Activated naive CD8-positive, alpha-beta T cell treated with anti-CD3 and anti-CD28 coated beads for 36 hours (primary cell): ENCODE measurements at places on chromosomes 13 and 19.

GRCh38 chr13:29907670-29908069 is 57.3 kb upstream of the UBL3 start:
- no peak for DNase-seq
- H3K4me3 ChIP-seq = no peak overlapping the region
- no peaks in the 10 kb centered on the region for H3K27me3 ChIP-seq
- peak overlapping the region; percentile 58 for H3K27ac ChIP-seq
- no peaks in the 10 kb centered on the region for H3K36me3 ChIP-seq

GRCh38 chr13:50842251-50842989 is 1.1 kb downstream of the DLEU7 start:
- peaks cover 10% of the 10 kb centered on the region for H3K4me1 ChIP-seq
- no peak overlapping the region for H3K27ac ChIP-seq
- peaks cover 23% of the 10 kb centered on the region for H3K27me3 ChIP-seq

- peaks cover 12% of the 10 kb centered on the region for H3K4me1 ChIP-seq
- H3K4me3 ChIP-seq = no peak within 1 kb of the TSS
- peaks cover 14% of the 10 kb centered on the region for H3K36me3 ChIP-seq
- no peak for DNase-seq
- H3K27ac ChIP-seq = no peak within 1 kb of the TSS
Observed at GRCh38 chr19:44905437-44906160, at the start of gene APOE. Gene APOE, plus strand, starts transcription at chr19:44905796. Its CDS starts 829 bp downstream, at chr19:44906625.

GRCh38 chr19:42362342-42362741 is 27.8 kb downstream of the CNFN start:
- no peak overlapping the region for H3K27ac ChIP-seq
- DNase-seq = no peak
- no peak overlapping the region for H3K4me3 ChIP-seq
- no peaks in the 10 kb centered on the region for H3K4me1 ChIP-seq

DNA sequence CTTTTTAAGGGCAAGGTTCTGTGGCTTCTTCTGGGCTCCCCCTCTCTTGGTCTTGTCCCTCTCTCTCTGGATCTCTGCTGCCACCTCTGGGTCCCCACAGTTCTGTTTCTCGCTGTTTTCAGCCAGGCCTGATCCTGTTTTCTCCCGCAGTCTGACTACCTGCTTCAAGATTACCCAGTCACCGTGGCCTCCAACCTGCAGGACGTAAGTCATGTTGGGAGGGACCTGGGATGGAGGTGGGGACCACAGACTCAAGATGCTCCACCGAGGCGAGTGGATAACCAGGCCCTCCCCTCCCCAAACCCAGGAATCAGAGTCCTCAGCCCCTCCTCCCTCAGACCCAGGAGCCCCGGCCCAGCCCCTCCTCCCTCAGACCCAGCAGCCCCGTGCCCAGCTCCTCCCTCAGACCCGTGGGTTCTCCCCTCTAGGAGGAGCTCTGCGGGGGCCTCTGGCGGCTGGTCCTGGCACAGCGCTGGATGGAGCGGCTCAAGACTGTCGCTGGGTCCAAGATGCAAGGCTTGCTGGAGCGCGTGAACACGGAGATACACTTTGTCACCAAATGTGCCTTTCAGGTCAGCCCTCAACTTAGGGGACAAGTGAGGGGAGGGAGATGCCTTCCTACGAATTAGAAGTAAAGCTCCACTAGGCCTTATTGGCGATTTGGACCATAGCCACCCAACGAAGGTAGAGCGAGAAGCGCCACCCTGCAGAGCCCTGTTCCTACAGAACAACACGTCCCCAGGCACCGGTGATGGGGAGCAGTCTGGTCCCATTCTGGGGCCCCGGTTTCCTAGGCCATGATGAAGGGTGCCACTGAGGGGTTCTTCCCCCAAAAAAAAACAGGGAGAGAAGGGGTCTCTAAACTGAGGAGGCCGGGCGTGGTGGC is 2.2 kb downstream of the FLT3LG start:
- H3K4me1 ChIP-seq = peaks cover 39% of the 10 kb centered on the region
- H3K27me3 ChIP-seq = no peaks in the 10 kb centered on the region
- H3K27ac ChIP-seq = peak overlapping the region; percentile 95

- no peaks in the 10 kb centered on the region for H3K27me3 ChIP-seq
- H3K4me1 ChIP-seq = peaks cover 39% of the 10 kb centered on the region
- peak within 1 kb of the TSS; percentile 91 for H3K4me3 ChIP-seq
Observed at GRCh38 chr19:17305517-17306284, at the start of gene MRPL34. Gene MRPL34, plus strand, starts transcription at chr19:17305872. Its CDS starts 21 bp downstream, at chr19:17305893.

DNA sequence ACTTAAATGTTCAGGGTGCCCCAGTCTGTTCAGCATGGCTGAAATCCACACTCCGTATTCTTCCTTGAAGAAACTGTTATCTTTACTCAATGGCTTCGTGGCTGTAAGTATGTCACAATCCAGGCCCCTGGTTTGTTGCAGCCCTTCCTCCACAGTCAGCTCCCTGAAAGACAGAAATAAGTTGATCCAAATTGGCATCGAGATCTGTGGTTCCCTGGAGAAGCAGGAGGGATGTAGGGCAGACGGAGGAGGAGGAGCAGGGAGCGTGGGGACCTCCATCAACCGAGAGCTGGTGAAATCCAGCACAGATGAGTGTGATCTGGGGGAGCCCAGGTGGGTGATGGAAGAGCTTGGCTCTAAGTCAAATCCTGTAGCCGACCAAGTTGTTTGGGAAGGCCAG is 304 bp downstream of the TSPAN16 start:
- H3K4me1 ChIP-seq = peaks cover 4% of the 10 kb centered on the region
- no peak for DNase-seq
- H3K4me3 ChIP-seq = no peak overlapping the region
- no peak overlapping the region for H3K27ac ChIP-seq
- no peaks in the 10 kb centered on the region for H3K36me3 ChIP-seq
- H3K27me3 ChIP-seq = peaks cover 39% of the 10 kb centered on the region

- H3K27ac ChIP-seq = no peak overlapping the region
- no peaks in the 10 kb centered on the region for H3K36me3 ChIP-seq
- H3K27me3 ChIP-seq = peaks cover 14% of the 10 kb centered on the region
- DNase-seq = no peak
Observed at GRCh38 chr13:43725460-43725859, 61.3 kb downstream of the ENOX1 start.
